Neural crest cell (in vitro differentiated cells): ENCODE measurements at places on chromosomes 1 and 21. TPM values are rescaled to one million over a fixed set of nuclear protein-coding genes. Genes with fewer than 3 reads are reported as not detected.

HTR6 gene
- total RNA-seq = not detected in 2 replicates

DNA sequence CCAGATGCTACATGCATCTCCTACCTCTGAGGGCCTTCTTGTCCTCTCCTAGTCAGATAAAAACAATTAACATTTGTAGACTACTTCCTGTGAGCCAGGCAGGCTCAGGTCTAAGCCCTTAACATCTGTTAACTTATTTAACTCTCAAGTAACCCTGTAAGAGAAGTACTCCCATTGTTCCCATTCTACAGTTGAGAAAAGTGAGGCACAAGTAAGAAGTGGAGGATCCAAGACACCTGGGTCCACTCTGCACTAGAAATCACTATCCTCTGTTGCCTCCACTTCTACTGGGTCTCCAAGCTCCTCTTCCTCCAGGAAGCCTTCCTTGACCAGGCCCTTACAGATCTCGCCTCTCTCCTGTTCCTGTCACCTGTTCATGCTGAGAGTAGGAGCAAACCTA is 9.7 kb downstream of the C1orf216 start:
- H3K4me1 ChIP-seq = peaks cover 21% of the 10 kb centered on the region
- H3K4me3 ChIP-seq = peak overlapping the region; percentile 88
- H3K27ac ChIP-seq = peak overlapping the region; percentile 71
- no peaks in the 10 kb centered on the region for H3K36me3 ChIP-seq
- peaks cover 29% of the 10 kb centered on the region for H3K27me3 ChIP-seq

GRCh38 chr1:56095696-56096665 is 483.4 kb downstream of the PLPP3 start:
- no peak overlapping the region for H3K4me3 ChIP-seq
- H3K4me1 ChIP-seq = no peaks in the 10 kb centered on the region
- H3K36me3 ChIP-seq = no peaks in the 10 kb centered on the region
- H3K27me3 ChIP-seq = no peaks in the 10 kb centered on the region

GRCh38 chr1:153963850-153964331 is 554 bp upstream of the SLC39A1 start:
- peak overlapping the region; percentile 98 for H3K27ac ChIP-seq
- peak overlapping the region; percentile 88 for H3K4me3 ChIP-seq
- H3K27me3 ChIP-seq = no peaks in the 10 kb centered on the region
- H3K36me3 ChIP-seq = peaks cover 2% of the 10 kb centered on the region

FNDC5 gene
- 26.8 and 28.7 TPM in 2 replicates for total RNA-seq

DNA sequence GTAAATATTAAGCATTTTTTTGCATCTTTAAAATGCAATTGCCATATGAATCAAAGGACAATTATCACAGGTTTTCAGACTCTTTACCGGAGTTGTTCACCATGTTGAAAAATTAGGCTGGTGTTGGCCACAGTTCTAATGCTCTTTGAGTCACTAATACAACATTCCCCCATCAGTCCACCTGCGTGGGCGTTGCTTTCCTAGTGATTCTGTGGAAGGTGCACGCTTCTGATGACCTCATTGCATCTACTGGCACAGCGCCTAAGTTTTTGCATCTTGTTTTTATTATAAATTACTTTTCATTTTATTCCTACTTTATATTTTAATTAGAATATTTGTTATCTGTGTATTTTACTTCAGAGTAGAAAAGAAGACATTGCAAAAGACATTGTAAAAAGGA is 4.7 kb upstream of the F5 start:
- no peaks in the 10 kb centered on the region for H3K36me3 ChIP-seq
- H3K27ac ChIP-seq = no peak overlapping the region
- peaks cover 94% of the 10 kb centered on the region for H3K27me3 ChIP-seq
- no peaks in the 10 kb centered on the region for H3K4me1 ChIP-seq
- no peak for DNase-seq
- H3K4me3 ChIP-seq = no peak overlapping the region

DNA sequence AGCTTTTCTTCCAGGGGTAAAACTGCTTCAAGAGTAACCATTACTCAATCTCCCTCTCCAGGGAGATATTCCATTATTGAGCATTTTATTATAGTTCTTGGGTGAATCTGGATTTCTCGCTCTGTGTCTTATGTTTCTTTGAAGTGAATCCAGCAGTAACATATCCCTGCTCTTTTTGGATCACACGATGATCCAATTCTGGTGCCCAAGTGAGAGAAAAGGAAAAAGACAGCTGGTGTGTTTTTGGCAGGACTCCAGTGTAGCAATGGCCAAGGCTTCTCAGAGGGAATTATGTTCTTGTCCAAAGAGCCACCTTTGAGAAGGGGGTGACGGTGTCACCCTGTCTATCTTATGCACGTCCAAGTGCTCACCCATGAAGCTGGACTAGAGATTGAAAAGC is 140.3 kb upstream of the ERRFI1 start:
- H3K4me3 ChIP-seq = no peak overlapping the region
- H3K27ac ChIP-seq = no peak overlapping the region
- no peak for DNase-seq

DNA sequence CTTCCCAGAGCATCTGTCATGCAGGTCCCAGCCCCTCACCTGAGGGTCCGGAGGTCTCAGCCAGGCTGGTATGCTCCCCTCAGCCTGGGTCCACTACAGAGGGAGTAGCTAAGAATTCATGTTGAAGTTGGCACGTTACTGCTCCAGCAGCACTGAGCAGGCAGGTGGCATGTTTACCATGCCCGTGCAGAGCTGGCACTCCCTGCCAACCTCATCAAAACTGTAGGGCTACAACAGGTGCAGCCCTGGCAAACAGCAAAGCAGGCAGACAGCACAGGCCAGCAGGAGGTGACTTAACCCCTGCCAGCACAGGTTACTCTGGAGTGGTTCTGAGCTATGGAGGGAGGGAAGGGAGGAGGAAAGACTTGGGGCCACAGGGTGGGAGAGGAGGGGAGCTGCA is 46.4 kb downstream of the NUAK2 start:
- H3K36me3 ChIP-seq = no peaks in the 10 kb centered on the region
- peaks cover 23% of the 10 kb centered on the region for H3K4me1 ChIP-seq
- no peak for DNase-seq
- H3K27me3 ChIP-seq = no peaks in the 10 kb centered on the region
- no peak overlapping the region for H3K4me3 ChIP-seq

DNA sequence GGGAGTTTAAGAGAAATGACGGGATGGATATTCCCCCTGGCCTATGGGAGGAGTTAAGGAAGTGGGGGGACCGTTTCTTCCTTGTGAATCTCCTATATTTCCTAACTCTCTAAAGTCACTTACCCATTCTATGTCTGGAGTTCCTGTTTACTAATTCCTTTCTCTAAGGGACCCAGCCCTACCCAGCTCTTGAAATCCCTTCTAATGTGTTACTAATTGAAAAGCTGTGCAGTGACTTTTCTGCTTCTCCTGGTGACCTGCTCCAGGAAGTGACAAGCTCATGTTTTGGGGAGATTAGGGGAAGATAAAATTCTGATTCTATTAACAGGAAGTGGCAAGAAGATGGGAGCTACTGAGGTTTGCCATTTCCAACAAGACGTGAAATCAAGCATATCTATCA is 4.0 kb upstream of the SAMSN1 start:
- H3K27ac ChIP-seq = no peak overlapping the region
- DNase-seq = no peak
- H3K4me3 ChIP-seq = no peak overlapping the region

- H3K36me3 ChIP-seq = peaks cover 3% of the 10 kb centered on the region
- DNase-seq = peak; percentile 31
- peaks cover 36% of the 10 kb centered on the region for H3K4me1 ChIP-seq
- peak overlapping the region; percentile 0 for H3K4me3 ChIP-seq
- no peaks in the 10 kb centered on the region for H3K27me3 ChIP-seq
Observed at GRCh38 chr1:27542463-27543273, 52.7 kb upstream of the WASF2 start.

PRKAA2 gene
- 4.8 and 4.9 TPM in 2 replicates for total RNA-seq

GRCh38 chr1:231357831-231358354 is 19.8 kb downstream of the SPRTN start:
- peaks cover 5% of the 10 kb centered on the region for H3K4me1 ChIP-seq
- no peak overlapping the region for H3K27ac ChIP-seq
- no peaks in the 10 kb centered on the region for H3K27me3 ChIP-seq
- H3K4me3 ChIP-seq = no peak overlapping the region
- no peaks in the 10 kb centered on the region for H3K36me3 ChIP-seq
- DNase-seq = peak; percentile 3

CD1E gene
- not detected in 2 replicates for total RNA-seq

- H3K27me3 ChIP-seq = no peaks in the 10 kb centered on the region
- H3K27ac ChIP-seq = no peak overlapping the region
- H3K36me3 ChIP-seq = no peaks in the 10 kb centered on the region
- no peak overlapping the region for H3K4me3 ChIP-seq
- H3K4me1 ChIP-seq = no peaks in the 10 kb centered on the region
Observed at GRCh38 chr1:235714205-235714897, 64.8 kb upstream of the GNG4 start.

TMEM51 gene
- 6.6 and 6.7 TPM in 2 replicates for total RNA-seq

MCOLN2 gene
- 0.52 and 1.0 TPM in 2 replicates for total RNA-seq

DNA sequence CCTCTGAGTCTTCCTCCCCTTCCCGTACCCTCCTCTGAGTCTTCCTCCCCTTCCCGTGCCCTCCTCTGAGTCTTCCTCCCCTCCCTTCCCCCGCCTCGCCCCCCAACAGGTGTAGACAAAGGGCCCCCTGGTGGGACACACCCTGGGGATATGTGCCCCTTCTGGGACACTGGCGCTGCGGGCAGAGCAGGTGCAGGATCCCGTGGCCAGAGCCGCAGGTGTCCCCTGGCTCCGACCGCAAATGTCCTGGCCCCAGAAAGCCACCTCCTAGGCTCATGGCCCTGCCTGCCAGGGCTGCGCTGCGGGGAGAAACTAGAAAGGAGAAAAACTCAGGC is 51.5 kb upstream of the ARHGEF16 start:
- DNase-seq = no peak
- H3K4me1 ChIP-seq = peaks cover 15% of the 10 kb centered on the region
- no peak overlapping the region for H3K4me3 ChIP-seq
- H3K36me3 ChIP-seq = peaks cover 2% of the 10 kb centered on the region
- H3K27ac ChIP-seq = no peak overlapping the region

OR10Z1 gene
- total RNA-seq = not detected in 2 replicates

DNA sequence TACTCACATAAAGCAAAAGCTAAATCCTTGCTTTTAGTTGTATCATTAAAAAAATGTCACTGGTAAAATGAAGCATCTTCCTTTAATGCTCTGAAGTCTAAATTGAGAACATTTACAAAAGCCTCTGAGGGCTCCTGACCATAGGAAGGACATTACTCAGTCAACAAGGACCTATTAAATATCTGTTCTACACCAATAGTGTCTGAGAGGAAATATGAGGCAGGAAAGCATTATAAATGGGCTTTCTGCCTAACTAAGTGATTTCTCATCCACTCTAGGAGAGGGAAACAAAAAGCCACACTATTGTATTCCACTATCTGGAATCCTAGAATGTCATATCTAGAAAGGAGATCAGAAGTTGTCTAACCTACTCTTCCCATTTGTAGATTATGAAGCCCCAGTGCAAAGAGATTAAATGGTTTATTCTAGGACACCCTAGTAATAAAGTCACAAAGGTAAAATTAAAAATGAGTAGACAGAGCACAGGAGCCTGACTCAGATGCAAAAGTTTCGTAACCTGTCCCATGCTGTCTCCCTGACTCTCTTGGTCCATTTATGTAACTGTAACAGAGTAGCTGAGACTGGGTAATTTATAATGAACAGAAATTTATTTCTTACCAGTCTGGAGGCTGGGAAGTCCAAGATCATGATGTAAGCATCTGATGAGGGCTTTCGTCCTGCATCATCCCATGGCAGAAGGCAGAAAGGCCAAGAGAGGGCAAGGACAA is 17.6 kb downstream of the RGS1 start:
- no peak overlapping the region for H3K4me3 ChIP-seq
- no peaks in the 10 kb centered on the region for H3K27me3 ChIP-seq
- no peak overlapping the region for H3K27ac ChIP-seq
- no peak for DNase-seq

GRCh38 chr1:4677608-4678007 is 23.2 kb downstream of the AJAP1 start:
- no peak overlapping the region for H3K27ac ChIP-seq
- no peak for DNase-seq
- no peak overlapping the region for H3K4me3 ChIP-seq
- peaks cover 12% of the 10 kb centered on the region for H3K4me1 ChIP-seq
- peaks cover 3% of the 10 kb centered on the region for H3K36me3 ChIP-seq

DNA sequence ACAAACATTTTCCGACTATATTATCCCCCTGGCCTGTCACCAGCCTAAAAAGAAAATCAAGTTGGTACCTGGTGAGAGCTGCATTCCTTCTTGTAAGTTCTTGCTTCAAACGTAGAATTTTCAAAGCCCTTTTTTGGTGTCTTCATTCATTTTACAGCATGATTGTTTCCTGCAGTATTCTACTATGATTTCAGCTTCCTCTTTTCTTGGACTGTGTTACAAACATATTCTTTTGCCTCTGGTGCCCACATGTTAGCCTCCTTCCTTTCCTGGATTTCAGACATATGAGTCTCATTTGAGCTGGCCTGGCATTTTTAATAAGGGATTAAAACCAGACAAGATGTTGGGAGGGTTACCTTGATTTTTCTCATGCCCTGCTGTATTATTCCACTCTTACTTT is 142.5 kb downstream of the PIGK start:
- no peaks in the 10 kb centered on the region for H3K27me3 ChIP-seq
- peaks cover 15% of the 10 kb centered on the region for H3K36me3 ChIP-seq
- no peaks in the 10 kb centered on the region for H3K4me1 ChIP-seq
- H3K27ac ChIP-seq = no peak overlapping the region
- no peak overlapping the region for H3K4me3 ChIP-seq

DNA sequence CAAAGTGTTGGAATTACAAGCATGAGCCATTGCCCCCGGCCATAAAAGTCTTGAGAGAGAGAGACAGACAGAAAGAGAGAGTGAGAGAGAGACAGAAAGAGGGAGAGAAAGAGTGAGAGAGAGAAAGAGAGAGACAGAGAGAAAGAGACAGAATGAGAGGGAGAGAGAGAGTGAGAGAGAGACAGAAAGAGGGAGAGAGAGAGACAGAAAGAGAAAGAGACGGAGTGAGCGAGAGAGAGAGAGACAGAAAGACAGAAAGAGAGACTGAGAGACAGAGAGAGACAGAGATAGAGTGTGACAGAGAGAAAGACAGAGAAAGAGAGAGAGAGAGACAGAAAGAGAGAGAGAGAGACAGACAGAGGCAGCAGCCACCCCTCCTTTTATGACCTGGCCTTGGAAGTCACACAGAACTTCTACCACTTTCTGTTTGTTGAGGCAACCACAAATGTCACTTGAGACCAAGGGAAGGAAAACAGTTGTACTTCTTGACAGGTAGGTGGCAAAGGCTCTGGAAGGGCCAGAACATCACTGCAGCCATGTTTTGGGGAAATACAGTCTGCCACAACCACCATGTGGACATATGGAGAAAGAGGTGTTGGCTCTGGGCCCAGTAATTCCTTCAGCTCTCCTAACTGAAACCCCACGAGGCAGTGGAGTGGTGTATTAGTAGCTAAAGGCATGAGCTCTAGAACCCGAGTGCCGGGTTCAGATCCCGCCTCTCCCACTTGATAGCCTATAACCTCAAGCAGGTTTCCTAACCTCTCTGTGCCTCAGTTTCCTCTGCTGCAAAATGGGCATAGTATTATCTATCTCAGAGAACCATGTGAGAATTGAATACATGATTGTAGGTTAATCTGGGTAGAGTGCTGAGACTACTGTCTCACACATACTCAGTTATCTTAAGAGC is 50.6 kb downstream of the TNFRSF8 start:
- no peak for DNase-seq
- H3K4me1 ChIP-seq = peaks cover 9% of the 10 kb centered on the region
- H3K4me3 ChIP-seq = no peak overlapping the region
- H3K27ac ChIP-seq = no peak overlapping the region
- H3K27me3 ChIP-seq = peaks cover 2% of the 10 kb centered on the region
